ENCODE measurements at places on chromosomes 1 and 21.
A peak's percentile ranks its signal among the peaks of the same experiment; 100 is the strongest.

DNA sequence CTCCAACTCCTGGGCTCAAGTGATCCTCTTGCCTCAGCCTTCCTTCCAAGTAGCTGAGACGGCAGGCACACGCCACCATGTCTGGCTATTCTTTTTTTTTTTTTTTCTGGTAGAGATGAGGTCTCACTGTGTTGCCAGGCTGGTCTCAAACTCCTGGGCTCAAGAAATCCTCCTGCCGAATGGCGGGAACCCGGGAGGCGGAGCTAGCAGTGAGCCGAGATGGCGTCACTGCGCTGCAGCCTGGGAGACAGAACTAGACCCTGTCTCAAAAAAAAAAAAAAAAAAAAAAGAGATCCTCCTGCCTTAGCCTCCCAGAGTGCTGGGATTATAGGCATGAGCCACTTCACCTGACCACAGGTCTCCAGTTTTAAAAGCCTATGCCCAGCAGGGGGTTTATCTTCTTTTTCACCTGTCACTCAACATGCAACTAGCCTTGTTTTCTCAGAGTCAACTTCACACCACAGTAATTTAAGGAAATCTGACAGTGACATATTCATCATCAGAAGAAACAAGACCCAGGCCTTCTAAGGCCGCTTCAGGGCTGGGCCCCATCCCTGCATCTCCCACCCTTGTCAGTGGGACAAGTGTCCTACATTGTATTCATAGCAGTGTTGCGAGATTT, 38.3 kb upstream of the GALNT2 start:
- no peak for DNase-seq

DNA sequence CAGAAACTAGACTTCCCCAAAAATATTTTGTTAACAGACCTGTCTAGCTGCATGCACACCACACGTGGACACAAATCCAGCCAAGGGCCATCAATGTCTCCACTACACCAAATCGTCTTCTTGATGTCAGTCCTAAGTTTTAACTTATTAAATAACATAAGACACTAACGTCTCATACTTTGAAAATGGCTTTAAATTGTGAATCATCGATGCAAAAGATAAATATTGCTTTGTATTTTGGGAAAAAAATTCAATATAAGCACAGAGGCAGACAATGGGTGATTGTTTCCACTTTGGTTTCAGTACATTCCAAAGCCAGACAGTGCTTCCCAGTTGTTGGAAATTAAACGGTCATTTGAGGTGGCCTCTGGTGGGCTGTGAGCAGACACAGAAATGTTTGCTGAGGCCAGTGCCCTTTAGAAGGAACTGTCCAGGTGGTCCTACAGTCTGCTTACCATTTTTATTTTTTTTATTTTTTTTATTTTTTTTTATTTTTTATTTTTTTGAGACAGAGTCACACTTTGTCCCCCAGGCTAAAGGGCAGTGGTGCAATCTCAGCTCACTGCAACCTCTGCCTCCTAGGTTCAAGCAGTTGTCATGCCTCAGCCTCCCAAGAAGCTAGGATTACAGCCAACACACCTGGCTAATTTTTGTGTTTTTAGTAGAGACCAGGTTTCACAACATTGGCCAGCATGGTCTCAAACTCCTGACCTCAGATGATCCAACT, 1.8 kb upstream of the KIAA2013 start:
- DNase-seq = no peak

DNA sequence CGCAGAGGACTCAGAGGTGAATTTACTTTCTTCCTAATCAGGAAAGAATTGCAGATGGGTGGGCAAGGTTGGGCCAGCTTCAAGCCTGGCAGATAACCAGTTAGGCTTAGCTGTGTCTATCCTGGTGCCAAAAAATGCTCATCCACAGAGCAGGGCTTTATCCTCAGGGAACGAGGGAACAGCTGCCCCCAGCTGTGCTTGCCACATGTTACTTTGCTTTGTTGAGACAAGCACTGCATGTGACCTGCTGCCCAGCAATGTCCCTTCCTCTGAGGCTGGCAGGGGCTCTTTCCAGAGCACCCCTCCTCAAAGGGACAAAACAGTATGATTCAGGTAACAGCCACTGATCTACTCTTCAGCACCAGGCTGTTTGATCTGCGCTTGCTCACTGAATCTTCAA, 505.1 kb upstream of the USP24 start:
- DNase-seq = no peak

GRCh38 chr21:42684109-42684916, 30.9 kb downstream of the PDE9A start:
- DNase-seq = no peak

DNA sequence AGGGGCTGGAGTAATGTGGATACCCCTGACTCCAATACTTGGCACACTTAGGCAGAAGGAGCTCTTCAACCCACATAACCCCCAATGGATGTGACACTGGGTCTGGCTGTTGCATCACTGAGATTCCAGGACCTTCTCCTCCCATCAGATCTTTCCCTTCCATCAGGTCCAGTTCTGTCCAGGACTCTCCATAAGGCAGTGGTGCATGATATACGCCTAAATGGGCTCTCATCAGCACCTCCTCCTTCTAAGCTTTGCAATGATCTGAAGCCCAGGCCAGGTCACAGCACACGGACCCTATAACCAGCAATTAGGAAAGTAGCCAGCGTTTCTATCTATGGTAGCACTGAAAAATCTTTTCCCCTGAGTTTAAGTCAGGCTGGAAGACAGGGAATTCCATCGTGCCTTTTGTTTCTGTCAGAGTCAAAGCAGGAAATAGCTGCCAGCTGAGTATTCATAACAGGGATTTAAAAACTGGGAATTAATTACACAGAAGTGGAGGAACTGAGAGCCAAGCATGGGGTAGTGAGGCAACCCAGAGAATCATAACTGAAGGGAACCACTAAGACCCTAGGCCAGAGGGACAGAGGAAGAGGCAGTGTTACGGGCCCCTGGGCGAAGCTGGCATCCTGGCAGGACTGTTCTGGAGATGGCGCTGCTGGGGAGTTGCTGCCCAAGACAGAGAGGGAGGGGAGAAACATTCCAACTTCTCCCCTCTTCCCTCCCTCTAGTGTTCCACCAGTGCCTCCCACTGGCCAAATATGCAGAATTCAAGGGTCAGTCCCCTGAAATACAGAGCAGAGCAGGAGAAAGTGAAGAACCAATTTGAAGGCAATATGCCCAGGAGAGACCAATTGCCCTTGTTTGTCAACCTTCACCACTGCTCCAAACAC, 37.5 kb upstream of the HOOK1 start:
- no peak for DNase-seq

DNA sequence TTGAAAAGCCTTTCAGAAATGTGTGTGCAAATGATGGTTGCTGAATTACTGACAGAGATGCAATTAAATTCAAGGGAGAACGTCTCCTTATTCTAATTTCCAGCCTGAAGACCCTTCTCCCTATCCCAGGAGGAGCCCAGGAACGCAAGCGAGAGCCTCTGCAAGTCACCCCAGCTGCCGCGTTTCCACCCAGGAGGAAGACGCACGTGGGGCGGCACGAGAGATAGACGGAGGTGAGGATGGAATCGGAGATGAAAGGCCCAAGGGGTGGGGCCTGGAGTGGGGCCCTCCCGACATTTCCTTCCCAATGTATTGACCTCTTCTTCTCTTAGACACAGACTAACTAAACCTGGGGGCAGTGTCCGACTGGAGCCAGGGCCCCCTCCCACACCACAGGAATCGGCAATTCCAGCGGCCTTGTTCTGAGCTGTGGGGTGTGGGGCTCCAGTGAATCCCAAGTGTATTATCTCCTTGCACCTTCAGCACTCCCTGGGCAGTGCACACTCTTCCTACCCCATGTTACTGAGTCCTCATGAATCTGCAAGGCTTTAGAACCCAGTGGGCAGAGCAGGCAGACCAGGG, 322.5 kb downstream of the AJAP1 start:
- DNase-seq = no peak

- DNase-seq = no peak
These were observed 90.0 kb upstream of the KRTAP19-8 start for GRCh38 chr21:31128234-31128633.

GRCh38 chr1:155831279-155831976, 25.6 kb downstream of the GON4L start:
- no peak for DNase-seq

DNA sequence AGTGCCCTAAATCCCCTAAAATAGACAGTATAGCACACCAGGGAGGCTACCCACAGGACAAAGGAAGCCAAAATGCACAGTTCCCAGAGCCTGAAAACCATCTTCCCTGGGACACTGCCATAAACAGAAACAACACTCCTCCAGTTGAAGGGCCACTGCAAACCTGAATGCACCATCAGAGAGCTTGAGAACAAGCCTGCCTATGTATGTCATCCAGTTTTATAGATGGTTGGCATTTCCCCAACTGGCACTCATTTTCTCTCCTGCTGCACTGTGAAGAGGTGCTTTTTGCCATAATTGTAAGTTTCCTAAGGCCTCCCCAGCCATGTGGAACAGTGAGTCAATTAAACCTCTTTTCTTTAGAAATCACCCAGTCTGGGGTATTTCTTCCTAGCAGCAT, 169.0 kb downstream of the AGBL4 start:
- DNase-seq = no peak

- DNase-seq = no peak
These were observed 49.3 kb downstream of the SCP2 start for GRCh38 chr1:52976183-52977035.

DNA sequence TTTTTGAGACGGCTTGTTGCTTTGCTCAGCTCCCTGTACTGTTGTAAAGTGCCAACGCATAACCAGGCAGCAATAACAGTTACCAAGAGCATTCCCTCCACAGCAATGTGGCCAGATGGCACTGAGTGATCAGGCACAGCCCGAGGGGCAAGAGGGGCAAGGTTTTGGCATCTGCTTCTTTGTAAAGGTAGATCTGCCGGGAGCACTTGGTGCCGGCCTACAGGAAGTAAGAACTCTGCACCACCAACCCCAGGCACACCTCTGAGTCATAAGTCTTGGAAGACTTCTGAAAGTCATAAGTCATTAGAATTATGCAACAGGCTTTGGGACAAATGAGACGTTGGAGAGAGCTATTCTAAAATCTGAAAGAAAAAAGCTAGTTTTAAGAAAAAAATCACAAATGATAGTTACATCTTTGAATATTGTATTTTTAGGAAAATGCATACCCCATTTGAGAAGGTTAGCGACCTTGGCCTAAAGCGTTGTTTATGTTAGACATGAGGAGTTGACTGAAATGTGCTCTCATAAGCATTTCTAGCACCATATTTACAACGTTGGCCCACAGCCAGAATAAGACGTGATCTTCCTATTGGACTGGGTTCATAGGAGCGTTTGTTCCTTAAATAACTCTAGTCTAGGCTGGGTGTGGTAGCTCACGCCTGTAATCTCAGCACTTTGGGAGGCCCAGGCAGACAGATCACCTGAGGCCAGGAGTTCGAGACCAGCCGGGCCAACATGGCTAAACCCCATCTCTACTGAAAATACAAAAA, 37.7 kb upstream of the MAP10 start:
- DNase-seq = no peak

DNA sequence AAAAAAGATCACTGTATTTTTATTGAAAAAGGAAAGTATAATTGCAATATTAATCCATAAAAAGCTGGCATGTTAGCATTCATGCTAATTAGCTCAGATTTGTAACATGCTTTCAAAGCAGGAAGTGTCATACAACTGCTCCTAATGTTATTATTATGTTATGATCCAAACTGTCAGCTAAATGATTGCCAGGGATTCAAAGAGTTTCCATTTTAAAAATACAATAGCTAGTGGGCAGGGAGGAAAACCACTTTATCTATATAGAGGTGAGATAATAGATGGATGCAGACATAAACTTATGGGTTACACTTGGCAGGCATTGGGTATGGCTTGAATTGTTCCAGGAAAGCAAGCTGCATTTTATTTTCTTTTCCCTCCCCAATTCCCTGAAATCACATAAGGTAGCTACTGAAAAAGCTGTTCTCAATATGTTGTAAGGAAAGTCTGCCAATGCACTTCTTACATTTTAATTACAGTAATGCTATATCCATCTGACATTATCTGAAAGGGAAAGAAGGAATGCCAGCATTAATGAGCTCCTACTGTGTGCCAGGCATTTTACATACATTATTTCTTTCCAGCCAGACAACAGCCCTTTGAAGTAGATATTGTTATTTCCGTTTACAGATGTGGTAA, 9.8 kb upstream of the MYSM1 start:
- no peak for DNase-seq

DNA sequence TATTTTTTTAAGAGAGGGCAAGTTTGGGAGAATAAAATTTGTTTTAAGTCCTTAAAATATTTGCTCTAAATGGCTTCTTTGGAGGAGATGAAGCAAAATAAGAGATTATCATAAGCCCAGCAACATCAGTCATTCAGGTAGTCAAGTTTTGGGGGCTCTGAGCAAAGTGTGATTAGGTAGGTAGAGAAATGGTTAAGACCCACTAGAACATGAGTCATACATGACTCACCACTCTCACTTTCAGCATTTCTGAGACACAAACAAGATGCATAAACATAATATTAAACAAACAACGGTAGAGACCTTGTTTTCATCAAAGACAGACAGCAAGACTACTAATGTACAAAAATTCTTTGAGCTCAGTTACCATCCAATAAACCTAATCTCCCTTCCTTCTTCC, 272.2 kb downstream of the LMO4 start:
- no peak for DNase-seq

DNA sequence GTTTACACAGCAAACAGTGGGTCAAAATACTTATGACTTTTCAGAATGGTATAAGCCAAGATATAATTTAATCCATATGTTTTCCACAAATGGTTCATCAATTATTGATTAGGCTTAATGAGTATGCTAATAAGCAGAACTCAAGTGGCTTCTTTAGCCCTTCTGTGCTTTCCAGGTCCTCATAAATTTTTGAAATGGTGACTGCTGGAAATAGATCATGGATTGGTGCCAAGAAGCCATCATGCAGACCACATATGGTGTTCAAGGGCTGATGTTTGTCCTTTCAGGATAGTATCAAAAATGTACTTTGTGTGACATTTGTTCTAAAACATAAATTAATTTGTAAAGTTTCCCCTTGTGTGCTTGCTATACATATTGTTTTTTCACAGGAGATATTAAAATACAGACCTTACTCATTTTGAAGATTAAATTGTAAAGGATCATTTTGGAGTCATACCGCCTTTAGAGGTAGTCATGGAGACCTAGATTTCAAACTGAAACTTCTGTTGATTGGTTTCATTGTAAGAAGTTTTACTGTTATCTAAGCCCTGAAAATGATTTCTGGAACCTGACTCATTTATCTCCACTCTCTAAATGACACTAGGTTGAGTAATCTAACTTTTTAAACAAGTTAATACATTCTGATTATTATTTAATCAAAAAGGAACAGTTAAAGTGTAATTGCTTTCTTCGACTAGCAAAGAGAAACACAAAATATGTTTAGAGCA, 507.9 kb downstream of the PLA2G4A start:
- DNase-seq = peak; percentile 28

- no peak for DNase-seq
These were observed 43.2 kb downstream of the HLCS start for GRCh38 chr21:36923270-36923669.

DNA sequence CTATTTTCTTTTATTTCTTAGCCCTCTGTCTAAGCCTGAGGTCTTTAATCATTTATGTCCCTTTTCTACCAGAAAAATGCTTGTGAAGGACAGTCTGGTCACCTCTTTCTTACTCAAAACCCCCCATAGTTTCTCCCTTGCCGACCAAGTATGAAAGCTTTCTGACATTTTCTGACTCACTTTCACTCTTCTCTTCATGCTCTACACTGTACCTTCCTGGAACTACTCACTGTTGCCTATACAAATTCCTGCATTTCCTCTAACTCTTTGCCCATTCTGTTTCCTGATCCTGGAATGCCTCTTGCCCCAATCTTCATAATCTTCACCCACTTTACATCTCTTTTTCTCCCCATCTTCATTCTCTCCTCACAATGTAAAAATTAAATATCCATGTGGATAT, 380.0 kb downstream of the HHIPL2 start:
- DNase-seq = no peak

Measured in NCI-H524 treated with DMSO at 0.1 percent for 48 hours (cell line).